Liver (tissue), 10 donors: ENCODE measurements at places on chromosomes 5 and 9. TPM values are rescaled to one million over a fixed set of nuclear protein-coding genes. Genes with fewer than 3 reads are reported as not detected.

GRCh38 chr5:142962174-142962533 is 192.0 kb downstream of the ARHGAP26 start:
- no peak overlapping the region for H3K27ac ChIP-seq
- no peak overlapping the region for H3K4me3 ChIP-seq
- no peaks in the 10 kb centered on the region for H3K27me3 ChIP-seq
- no peaks in the 10 kb centered on the region for H3K4me1 ChIP-seq
- no peaks in the 10 kb centered on the region for H3K36me3 ChIP-seq
- DNase-seq, result no peak

GRCh38 chr9:85524531-85524930 is 217.2 kb downstream of the AGTPBP1 start:
- H3K4me1 ChIP-seq, result no peaks in the 10 kb centered on the region
- no peak overlapping the region for H3K27ac ChIP-seq
- no peak for DNase-seq
- no peaks in the 10 kb centered on the region for H3K36me3 ChIP-seq
- H3K4me3 ChIP-seq, result no peak overlapping the region

GRCh38 chr5:168784454-168784853 is 205.3 kb upstream of the PANK3 start:
- H3K4me3 ChIP-seq, result no peak overlapping the region
- DNase-seq, result no peak
- H3K27ac ChIP-seq, result no peak overlapping the region
- no peaks in the 10 kb centered on the region for H3K27me3 ChIP-seq
- no peaks in the 10 kb centered on the region for H3K36me3 ChIP-seq

- H3K27me3 ChIP-seq, result no peaks in the 10 kb centered on the region
- DNase-seq, result no peak
Measured at GRCh38 chr9:81579381-81579780, 110.0 kb downstream of the TLE1 start.

DNA sequence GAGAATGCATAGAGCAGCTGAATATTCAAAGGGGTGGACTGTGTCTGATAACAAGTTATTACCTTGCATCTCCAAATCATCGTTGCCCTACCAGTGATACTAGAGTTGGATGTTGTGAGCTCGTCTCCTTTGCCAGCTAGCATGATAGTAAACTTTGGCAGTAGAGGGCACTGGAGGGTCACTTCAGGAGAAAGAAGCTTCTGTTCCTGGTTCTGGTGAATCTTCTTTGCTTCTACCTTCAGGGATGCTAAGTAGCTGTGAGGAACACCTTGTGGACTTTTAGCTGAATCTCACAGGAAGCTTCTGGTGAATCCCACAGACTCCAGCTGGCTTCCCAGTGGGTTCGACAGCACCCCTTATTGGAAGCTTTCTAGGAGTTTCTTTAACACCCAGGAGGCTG is 626.6 kb upstream of the SGCD start:
- no peak for DNase-seq
- H3K4me1 ChIP-seq, result no peaks in the 10 kb centered on the region
- H3K4me3 ChIP-seq, result no peak overlapping the region
- no peak overlapping the region for H3K27ac ChIP-seq
- no peaks in the 10 kb centered on the region for H3K36me3 ChIP-seq
- H3K27me3 ChIP-seq, result no peaks in the 10 kb centered on the region

- H3K4me1 ChIP-seq, result no peaks in the 10 kb centered on the region
- H3K4me3 ChIP-seq, result no peak overlapping the region
- peaks cover 65% of the 10 kb centered on the region for H3K36me3 ChIP-seq
Measured at GRCh38 chr9:26919698-26920097, 27.1 kb upstream of the CAAP1 start.

The CACFD1 gene
- 26.8 TPM for total RNA-seq

The ADCY2 gene
- not detected for total RNA-seq

The PCDHB5 gene
- 0.42 TPM for total RNA-seq
